ENCODE measurements at places on chromosomes 2 and 18.
A peak's percentile ranks its signal among the peaks of the same experiment; 100 is the strongest.

GRCh38 chr2:136206613-136207012 lies 88.7 kb upstream of the CXCR4 start:
- no peak for DNase-seq

- no peak for DNase-seq
Measured at GRCh38 chr2:790634-791245, 113.5 kb upstream of the TMEM18 start.

GRCh38 chr2:240871071-240871958 lies 2.7 kb downstream of the AGXT start:
- no peak for DNase-seq

GRCh38 chr2:95303191-95303919 lies 6.2 kb downstream of the KCNIP3 start:
- DNase-seq, result no peak

DNA sequence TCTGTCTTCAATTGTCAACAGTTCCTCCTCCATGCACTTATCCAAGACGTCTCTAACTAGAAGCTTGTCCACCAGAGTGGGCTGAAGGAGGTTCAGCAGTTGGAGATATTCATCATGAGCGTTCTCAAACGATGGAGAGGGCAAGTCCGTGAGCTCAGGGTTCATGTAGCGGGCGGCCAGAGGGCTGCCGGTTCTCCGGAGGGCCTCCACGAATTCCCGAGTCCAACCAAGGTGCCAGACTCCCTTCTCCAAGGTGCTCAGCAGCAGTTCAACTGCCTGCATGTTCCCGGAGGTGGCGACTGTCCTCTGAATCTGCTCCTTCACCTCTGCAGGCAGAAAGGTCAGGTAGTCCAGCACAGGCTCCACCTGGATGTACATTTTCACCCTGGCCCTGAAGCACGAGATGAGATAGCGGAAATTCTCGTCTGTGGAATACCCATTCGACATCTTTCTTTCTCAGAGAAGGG lies 590 bp downstream of the IFIH1 start:
- DNase-seq, result peak; percentile 3

GRCh38 chr2:55932843-55933242 lies 9.3 kb upstream of the EFEMP1 start:
- no peak for DNase-seq

DNA sequence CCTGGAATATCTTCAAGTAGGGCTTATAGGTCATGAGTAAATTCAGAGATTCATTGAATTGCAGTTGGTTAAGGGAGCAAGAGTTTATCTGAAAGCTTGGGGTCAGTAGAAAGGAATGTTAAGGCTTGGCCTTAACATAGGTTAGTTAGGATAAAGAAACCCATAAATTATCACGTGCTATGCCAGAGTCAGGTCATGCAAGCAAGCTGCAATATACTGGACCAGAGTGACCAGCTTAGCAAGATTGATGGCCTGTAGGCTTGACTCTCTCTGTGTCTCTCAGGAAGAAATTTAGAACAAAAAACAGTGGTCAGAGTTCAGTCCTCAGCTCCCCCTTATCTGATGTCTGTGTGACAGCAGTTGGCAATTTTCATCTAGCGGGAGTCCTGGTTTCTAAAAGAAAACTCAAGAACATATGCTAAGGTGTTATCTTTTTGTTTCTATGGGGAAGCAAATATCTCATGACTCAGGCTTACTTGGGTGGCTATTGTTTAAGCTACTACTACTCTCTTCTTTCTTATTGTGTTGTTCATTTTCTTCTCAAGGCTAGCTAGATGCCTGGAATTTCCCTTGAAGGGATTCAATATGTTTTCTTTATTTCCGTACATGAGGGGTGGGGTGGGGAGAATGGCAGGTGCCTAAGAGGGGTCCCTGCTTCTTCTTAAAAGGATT lies 28.7 kb upstream of the MARCO start:
- no peak for DNase-seq

DNA sequence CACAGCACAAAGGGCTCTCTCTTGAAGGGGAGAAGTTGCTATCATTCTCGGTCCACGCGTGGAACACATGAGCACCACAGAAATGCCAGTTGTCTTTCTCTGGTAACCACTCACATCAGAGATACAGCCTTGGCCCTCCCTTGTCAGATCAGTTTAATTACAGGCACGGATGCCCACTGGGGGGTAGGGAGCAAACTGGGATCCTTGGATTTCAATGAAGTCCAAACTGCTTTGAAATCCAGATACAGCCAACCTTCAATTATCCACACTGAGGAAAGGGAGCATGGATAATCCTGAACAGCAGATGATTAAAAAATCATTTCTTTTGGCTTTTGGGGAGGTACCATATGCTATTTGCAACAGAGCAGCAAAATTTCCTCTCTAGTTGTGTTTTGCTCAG lies 63.7 kb upstream of the DAPL1 start:
- DNase-seq, result no peak

DNA sequence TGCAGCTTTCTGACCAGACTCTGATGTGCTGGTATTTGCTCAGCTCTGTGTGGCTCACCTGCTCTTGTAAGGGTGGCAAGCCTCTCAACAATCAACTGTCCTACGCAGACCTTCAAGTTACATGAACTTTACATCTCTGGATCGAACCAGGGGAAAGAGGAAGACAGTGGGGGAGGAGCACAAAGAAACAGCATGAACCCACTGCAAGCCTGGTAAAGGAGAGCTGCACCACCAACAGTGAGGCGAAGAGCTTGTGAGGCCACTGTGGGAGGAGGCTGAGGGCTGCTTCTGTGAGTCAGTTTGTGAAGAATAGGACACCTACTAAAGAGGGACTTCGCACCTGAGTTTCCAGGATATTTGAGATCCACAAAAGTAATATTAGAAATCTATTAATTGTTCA lies 18.8 kb upstream of the FAM110C start:
- no peak for DNase-seq

- no peak for DNase-seq
Measured at GRCh38 chr18:22152093-22152492, 17.3 kb upstream of the GATA6 start.

DNA sequence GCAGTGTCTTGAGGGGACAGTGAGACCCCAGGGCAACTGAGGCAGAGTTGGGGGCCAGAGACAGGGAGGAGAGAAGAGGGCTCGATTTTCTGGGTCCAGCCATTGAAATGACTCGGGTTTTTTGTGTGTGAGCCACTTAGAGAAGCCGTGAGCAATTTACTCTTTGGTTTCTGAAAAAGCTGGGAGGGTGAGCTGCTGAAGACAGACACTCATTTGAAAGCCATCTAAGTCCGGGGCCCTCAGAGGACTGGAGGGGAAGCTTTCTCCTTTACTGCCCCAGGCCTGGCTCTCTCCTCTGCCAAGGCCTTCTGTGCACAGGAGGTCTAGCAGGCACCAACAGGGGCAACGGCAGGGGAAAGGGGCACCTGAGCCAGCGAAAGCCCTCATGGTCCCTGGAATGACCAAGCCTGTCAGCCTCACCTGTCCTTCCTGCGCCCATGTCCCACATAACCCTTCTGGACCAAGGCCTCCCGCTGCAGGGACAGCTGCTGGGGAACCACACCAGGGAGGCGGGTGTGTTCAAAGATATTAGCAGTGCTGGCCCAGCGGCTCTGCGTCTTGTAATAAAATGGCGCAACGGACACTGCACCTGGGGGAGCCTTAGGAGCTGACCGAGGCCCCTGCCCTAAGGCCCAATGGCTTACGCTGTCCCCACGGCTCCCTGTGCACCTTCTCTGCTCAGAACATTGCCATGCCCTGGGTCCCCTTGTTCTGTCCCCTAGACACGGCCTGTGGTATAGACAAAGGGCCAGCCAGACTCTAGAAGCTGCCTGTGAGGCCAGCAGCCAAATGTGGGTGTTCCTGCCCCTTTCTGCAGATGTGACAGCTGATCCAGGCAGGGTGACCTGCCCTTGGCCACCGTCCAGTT lies 45.8 kb downstream of the HS6ST1 start:
- DNase-seq, result no peak

DNA sequence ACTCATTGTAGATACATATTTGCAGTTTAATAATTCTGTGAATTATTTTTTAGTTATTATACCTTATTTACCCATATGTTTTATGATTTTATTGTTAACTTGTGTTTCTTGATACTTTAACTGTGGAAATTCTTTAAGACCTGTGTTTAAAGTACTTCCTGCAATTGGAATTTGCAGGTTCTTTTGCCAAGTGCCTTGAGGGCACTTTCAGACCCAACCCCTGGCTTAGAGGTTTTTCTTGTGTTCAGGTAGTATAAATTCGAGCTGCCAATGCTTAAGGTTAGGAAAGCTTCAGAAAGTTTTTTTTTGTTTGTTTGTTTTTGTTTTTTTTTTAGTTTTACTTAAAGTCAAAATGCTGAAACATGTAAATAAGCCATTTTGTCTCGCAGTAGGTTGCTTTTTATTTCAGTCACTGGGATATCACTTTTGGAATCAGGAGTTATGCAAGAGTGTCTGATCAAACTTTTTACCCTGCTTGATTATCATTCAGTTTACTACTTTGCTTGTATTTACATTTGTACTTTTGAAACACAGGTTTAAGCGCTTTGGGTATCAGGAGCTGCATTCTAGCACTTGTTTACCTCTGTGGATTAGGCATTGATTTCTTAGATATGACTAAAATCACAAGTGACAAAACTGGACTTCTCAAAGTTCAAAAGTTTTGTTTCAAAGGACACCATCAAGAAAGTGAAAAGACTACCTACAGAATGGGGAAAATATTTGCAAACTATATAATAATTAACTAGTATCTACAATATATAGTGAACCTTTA lies 31.8 kb downstream of the TDRD15 start:
- no peak for DNase-seq

GRCh38 chr2:128597121-128597762 lies 278.6 kb upstream of the HS6ST1 start:
- no peak for DNase-seq

- no peak for DNase-seq
Measured at GRCh38 chr2:98310010-98310409, 36.2 kb upstream of the CNGA3 start.

GRCh38 chr2:169828141-169828811 lies 1.0 kb downstream of the UBR3 start:
- DNase-seq, result peak; percentile 13

DNA sequence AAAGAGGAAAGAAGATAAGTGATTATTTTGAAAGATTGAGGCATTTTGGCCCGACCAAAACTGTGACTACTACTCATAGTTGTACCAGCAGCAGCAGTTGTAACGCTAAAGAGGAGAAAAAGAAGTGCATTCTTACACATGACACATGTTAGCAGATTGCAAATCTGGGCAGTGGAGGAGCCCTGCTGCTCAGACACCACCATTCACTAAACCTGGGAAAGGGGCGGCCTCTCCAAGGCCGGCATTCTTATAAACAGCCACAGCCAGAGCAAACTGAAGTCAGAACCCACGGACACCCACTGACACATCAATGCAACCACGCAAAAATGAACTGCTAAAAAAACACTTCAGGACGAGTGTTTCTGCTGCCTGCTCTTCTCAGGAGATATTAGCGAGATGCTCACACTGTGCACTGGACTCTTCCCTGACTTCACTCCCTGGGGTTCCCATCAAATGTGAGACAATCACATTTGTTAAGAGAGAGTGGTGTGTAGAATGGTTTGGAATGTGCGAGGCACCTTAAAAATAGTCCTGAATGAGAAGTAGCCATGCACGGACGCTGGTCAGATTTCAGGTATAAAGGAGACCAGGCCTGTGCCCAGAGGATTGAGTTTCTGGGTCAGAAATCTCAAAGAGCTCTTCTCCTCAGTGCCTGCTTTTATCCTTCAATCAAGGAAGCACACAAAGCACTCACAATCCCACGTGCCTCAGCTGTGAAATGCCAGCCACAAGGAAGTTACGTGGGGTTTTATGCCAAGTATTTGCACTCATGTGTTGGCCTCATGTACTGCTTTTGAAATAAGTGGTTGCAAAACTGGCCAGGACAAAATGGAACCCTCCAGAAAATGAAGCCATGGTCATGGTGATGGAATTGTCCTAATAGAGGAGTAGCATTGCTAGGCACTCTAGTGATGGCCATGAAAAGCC lies 83.4 kb downstream of the MTCL1 start:
- no peak for DNase-seq

GRCh38 chr2:43103093-43103404 lies 123.4 kb downstream of the ZFP36L2 start:
- DNase-seq, result no peak
